Stimulated activated CD8-positive, alpha-beta memory T cell treated with anti-CD3 and anti-CD28 coated beads, Interleukin-15, amount 100 ng/mL, for 1 hour (primary cell): ENCODE measurements at places on chromosomes 2 and 18.

- no peak for DNase-seq
Observed at GRCh38 chr18:49988101-49988500, 174.8 kb upstream of the ACAA2 start.

DNA sequence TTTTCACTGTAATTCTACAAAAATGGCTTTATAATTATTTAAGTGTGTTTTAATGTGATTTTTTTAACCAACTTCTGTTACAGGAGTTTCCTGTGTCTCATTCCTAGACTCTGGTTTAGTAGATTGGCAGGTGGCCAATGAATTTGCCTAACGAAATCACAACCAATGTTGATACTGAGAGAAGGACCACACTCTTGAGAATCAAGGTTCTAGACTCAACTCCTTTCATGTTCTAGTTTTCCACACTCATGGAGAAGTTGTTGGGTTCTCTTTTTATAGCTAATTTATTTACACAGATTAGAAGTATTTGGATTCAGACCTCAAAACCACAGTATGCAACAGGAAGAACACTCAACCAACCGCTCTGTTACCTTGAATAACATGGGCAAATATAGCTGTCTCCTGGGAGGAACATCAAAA, 22.6 kb upstream of the USP34 start:
- DNase-seq = no peak

DNA sequence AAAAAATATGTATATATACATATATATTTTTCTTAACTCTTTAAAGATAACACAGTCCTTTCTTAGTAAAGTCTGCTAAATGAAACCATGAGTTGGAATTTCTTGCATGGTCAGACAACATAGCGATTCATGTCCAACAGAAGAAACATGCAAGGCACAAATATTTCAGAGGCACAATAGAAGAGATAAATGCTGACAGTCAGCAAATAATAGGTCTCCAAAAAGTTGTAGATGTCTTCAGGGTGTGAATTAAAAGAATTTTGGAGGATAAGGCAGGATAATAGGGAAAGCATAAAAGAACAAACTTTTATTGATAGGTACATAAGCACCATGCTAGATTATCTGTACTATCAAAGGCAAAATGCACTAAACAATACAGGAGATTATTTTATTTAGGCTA, 800.2 kb downstream of the PLCL1 start:
- no peak for DNase-seq

- no peak for DNase-seq
Observed at GRCh38 chr2:110843496-110843895, 111.1 kb downstream of the ACOXL start.

GRCh38 chr2:18599509-18600254, 10.3 kb upstream of the NT5C1B start:
- no peak for DNase-seq

GRCh38 chr2:31328026-31328425, 86.5 kb downstream of the XDH start:
- DNase-seq = no peak

DNA sequence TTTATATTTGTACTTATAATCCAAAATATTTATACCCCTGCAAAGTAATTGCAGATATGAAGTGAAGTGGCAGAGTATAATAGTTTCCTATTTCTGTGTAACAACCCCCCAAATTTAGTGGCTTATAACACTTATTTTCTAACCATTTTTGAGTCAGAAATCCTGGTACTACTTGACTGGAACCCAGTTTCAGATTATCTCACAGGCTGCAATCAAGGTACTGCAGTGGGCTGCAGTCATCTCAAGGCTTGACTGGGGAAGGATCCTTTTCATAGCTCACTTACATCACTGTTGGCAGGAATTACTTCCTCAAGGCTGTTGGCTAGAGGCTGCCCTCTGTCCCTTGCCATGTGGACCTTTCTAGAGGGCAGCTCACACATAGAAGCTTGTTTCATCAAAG, 558.2 kb upstream of the PKDCC start:
- no peak for DNase-seq

- DNase-seq = no peak
Observed at GRCh38 chr2:184685999-184686841, 87.9 kb downstream of the ZNF804A start.

- no peak for DNase-seq
Observed at GRCh38 chr2:173350383-173350782, 4.3 kb upstream of the CDCA7 start.

GRCh38 chr18:77522051-77522675, 272.5 kb downstream of the GALR1 start:
- DNase-seq = no peak

- DNase-seq = no peak
Observed at GRCh38 chr2:60984720-60985119, 32.8 kb upstream of the PEX13 start.

DNA sequence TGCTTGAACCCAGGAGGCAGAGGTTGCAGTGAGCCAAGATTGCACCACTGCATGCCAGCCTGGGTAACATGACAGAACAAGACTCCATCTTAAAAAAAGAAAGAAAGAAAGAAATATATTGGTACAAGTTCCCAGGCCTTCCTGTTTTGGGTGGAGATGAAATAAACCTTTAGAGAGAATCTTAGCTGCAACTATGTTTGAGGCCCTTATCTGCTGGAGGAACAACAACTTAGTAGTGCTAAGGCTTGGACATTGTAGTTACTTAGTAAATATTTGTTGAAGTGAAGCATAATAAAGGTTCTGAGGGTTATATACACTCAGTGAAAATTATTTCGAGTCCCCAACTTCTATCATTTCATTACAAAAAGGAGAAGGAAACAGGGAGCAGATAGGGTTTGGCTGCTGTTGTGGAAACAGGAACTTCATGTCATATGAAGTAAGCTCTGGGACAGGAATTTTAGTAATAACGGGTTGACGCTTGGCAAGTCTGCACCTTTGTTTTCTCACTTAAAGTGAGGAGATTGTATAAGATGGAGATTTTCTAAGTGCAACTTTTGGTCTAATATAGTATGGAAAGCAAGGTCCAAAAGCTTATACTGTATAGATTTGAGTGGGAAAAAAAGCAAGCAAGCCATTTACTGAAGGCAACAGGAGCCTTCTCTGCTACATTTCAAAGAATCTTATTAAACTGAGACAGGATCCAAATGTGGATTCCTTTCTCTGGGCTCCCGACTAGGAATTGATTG, 40.0 kb upstream of the AGPS start:
- DNase-seq = no peak

- DNase-seq = no peak
Observed at GRCh38 chr2:217639481-217639880, 363.3 kb downstream of the TNS1 start.

- DNase-seq = no peak
Observed at GRCh38 chr2:215712871-215713790, 277.3 kb upstream of the FN1 start.

- DNase-seq = no peak
Observed at GRCh38 chr2:226877491-226877890, 41.6 kb downstream of the RHBDD1 start.

DNA sequence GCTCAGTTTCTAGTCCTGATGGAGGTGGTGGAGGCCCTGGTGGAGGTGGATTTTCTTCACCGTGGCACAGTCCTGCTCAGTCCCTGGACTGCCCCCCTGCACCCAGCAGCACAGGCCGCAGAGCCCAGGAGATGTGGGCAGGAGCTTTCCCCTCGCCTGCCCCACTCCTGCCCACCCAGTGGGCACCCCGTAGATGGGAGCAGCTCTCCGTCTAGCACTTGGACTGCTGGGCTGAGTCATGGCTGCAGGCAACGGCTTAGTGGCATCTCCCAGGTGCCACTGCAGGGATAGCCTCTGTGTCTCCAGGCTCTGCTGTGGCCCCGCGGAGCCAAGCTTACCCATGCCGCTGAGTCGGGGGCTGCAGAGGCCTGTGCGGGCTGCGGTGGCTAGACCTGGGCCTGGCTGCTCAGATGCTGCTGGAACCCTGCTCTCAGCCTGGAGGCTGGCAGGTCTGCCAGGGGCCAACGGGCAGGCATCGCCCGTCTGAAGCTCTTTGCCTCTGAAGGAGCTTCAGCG, 92.3 kb upstream of the CTDP1 start:
- DNase-seq = no peak

GRCh38 chr2:94869131-94869530, 2.1 kb upstream of the TEKT4 start:
- DNase-seq = no peak

DNA sequence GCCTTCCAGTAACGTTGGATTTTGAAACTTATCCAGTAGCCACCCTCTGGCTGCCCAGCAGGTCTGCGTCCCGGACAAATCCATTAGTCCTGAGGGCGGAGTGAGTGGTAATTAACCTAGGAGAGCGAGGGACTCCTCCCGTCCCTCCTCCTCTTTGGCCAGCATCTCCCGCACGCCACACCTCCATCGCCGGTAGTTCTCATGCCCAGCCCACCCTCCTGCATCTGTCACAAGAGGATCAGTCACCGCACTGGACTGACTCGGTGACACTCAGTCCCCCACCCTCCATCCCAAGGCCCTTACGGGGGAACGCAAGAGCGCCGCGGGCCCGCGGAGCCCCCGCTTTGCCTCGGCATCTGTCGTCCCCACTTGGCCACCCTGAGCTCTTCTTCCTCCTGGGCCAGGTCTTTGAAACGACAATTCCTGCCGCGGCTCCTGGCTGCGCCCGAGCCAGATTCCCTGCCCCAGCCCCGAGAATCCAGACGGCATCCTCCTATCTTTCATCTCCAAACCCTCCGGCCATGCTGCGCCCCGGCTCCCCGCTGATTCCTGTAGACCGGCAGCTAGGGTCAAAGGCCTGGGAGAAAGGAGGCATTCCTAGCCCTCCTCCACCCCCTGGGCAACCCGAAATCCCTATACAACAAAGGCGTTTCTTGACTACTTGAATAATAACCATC, 77.5 kb downstream of the EIF2AK3 start:
- DNase-seq = no peak

DNA sequence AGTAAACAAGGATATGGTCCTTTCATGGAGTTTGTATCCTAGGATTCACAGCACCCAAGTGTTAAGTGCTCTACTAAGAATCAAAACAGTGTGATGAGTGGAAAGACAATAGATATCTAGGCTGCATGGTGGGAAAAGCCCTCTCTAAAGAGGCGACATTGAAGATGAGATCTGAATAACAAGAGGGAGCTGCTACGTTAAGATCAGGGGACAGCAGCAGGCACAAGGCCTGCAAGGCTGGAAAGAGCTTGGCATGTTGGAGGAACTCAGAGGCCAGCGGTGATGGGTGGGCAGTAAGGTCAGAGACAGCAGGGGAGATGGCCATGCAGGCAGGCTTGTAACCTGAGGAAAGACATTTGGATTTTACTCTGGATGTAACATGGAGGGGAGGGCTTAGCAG, 177.5 kb downstream of the GFPT1 start:
- DNase-seq = no peak

DNA sequence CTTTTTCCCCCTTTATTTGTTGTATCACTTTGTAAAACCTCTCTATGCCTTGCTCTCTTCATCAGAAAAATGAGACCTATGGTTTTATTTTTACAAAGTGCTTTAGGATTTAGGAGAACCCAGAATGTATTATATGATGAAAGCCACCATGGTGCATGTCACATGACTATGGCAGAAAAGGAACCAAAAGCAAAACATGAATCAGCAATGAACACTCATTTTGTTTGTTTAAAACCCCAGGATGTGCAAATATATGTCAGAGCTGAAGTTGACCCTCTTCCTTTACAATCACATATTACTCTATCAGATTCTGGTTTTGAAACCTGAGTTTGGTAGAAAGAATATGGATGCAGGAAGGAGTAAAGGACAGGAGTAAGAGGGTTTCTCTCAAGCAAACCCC, 70.0 kb downstream of the FIGN start:
- DNase-seq = no peak

- no peak for DNase-seq
Observed at GRCh38 chr18:46672062-46672970, 15.3 kb upstream of the LOXHD1 start.

DNA sequence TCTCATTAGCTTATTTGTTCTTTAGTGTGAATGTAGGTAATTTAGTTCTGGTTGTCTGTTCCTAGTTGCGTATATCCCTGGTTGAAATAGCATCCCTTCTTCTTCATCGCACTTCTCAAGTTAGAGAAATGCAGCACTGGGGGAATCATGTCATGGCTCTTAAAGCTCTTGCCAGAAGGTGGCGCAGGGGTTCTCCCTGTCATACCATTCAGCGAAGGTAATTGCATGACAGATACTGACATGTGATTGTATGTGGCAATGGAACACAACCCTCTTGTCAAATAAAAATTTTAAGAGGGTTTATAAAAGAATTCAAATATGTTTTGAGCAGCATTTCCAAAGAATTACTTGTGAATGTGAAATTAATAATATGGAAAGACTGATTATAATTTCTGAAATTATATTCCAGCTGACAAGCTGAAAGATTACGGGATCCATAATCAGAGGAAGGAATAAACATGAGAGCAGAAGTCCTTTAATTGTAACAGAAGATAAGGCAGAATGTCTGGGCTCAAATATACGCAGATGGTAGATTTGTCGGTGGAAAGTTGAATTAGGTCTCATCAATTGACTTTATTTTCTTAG, 411.7 kb downstream of the DSEL start:
- no peak for DNase-seq

DNA sequence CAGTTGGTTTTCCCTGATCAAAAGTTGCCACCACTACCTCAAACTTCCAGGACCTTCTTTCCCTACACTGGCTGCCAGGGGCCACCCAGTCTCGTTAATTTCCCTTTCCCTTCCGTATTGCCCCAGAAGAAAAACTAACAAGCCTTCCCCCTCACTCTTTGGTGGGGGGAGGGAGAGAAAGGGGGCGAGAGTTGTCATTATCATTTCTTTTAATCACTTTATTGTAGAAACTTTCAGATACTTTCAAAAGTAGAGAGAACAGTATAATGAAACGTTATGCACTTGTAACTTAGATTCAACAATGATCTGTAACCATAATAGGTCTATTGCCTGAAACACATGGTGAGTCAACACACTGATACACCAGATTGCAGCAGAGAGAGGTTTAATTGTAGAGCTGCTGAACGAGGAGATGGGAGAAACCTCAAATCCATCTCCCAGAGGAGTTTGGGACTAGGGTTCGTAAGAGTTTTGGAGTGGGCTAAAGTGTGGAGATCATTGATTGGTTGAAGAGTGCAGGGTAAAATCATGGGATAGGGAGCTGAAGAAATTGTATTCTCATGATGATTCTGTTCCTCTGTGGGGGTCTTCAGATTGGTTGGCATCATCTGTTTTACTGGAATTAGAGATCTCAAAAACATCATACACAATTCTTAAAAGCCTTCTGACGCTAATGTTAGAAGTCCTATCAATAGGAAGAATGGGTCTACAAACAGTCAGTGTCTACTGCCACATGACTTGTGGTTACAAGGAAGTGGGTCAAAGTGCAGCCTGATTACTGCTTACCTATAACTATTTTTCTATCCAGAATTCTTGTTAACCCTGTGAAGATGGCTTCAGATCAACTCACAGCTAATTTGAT, 2.6 kb upstream of the RNF149 start:
- no peak for DNase-seq

GRCh38 chr18:74331404-74331803, 15.8 kb downstream of the C18orf63 start:
- DNase-seq = no peak

- no peak for DNase-seq
Observed at GRCh38 chr2:205705511-205706349, 23.4 kb downstream of the NRP2 start.

- no peak for DNase-seq
Observed at GRCh38 chr18:25262920-25263319, 89.0 kb downstream of the ZNF521 start.
